ENCODE measurements at places on chromosomes 3 and 15. TPM values are rescaled to one million over a fixed set of nuclear protein-coding genes. Genes with fewer than 3 reads are reported as not detected.

DNA sequence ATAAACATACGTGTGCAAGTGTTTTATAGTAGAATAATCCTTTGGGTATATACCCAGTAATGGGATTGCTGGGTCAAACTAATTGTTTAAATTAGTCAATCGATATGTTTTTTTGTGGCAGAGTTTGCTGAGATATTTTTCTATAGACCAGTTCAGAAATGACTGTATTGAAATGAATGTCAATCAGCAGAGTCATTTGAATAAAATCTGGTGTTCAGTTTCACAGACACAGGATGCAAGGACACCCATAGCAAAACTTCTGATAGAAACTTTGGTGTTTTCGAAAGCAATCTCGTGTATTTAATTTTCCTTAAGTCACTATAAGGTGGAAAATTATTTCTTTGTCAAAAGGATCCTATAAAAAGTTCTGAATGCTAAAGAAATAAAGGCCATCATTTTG lies 434.4 kb downstream of the RAP2B start:
- peaks cover 31% of the 10 kb centered on the region for H3K27me3 ChIP-seq
- DNase-seq = no peak
- H3K4me3 ChIP-seq = no peak overlapping the region
- H3K27ac ChIP-seq = no peak overlapping the region

- H3K4me1 ChIP-seq = peaks cover 16% of the 10 kb centered on the region
- H3K36me3 ChIP-seq = no peaks in the 10 kb centered on the region
- no peak overlapping the region for H3K4me3 ChIP-seq
- DNase-seq = no peak
- H3K27ac ChIP-seq = no peak overlapping the region
Measured at GRCh38 chr3:82973791-82974190, 1212.3 kb upstream of the GBE1 start.

GRCh38 chr3:110470310-110470709 lies 601.3 kb upstream of the NECTIN3 start:
- H3K27me3 ChIP-seq = no peaks in the 10 kb centered on the region
- H3K27ac ChIP-seq = peak overlapping the region; percentile 44
- H3K36me3 ChIP-seq = no peaks in the 10 kb centered on the region
- H3K4me3 ChIP-seq = no peak overlapping the region
- no peak for DNase-seq
- peaks cover 31% of the 10 kb centered on the region for H3K4me1 ChIP-seq

- no peak for DNase-seq
- no peak overlapping the region for H3K27ac ChIP-seq
- H3K27me3 ChIP-seq = no peaks in the 10 kb centered on the region
- no peak overlapping the region for H3K4me3 ChIP-seq
- peaks cover 20% of the 10 kb centered on the region for H3K4me1 ChIP-seq
- no peaks in the 10 kb centered on the region for H3K36me3 ChIP-seq
Measured at GRCh38 chr3:32313723-32314473, 75.4 kb downstream of the CMTM8 start.

- no peak overlapping the region for H3K27ac ChIP-seq
- peaks cover 9% of the 10 kb centered on the region for H3K4me1 ChIP-seq
- H3K4me3 ChIP-seq = no peak overlapping the region
- no peak for DNase-seq
- H3K36me3 ChIP-seq = no peaks in the 10 kb centered on the region
- no peaks in the 10 kb centered on the region for H3K27me3 ChIP-seq
Measured at GRCh38 chr15:75815811-75816719, 27.2 kb upstream of the UBE2Q2 start.

GRCh38 chr15:73922186-73923151 lies 3.8 kb upstream of the LOXL1 start:
- peaks cover 24% of the 10 kb centered on the region for H3K36me3 ChIP-seq
- peaks cover 61% of the 10 kb centered on the region for H3K4me1 ChIP-seq
- peak overlapping the region; percentile 78 for H3K4me3 ChIP-seq

- no peaks in the 10 kb centered on the region for H3K27me3 ChIP-seq
- H3K27ac ChIP-seq = peak overlapping the region; percentile 84
- DNase-seq = peak; percentile 89
- H3K36me3 ChIP-seq = peaks cover 53% of the 10 kb centered on the region
- peaks cover 56% of the 10 kb centered on the region for H3K4me1 ChIP-seq
Measured at GRCh38 chr15:80455668-80456442, 51.7 kb downstream of the ARNT2 start.

- peaks cover 12% of the 10 kb centered on the region for H3K4me1 ChIP-seq
- H3K27me3 ChIP-seq = no peaks in the 10 kb centered on the region
- DNase-seq = no peak
- no peak overlapping the region for H3K4me3 ChIP-seq
- H3K36me3 ChIP-seq = no peaks in the 10 kb centered on the region
- H3K27ac ChIP-seq = no peak overlapping the region
Measured at GRCh38 chr3:81195478-81195877, 566.0 kb downstream of the GBE1 start.

DNA sequence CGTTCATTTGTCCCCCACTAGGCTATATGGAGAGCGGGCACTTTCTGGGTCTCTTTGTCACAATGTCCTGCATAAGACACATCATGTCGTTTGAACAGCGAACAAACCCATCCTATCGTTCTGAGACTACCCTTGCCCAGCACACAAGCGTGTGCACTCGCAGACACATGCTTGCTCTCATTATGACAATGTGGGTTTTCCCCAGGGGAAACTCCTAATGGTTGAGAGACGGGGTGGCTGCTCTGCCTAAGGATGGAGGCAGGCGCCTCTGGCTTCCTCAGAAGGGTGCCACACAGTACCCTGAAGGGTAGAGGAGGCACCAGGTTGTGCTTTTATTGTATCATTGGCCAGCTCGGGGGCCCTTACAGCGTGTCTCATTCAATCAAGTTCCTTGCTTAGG lies 51.0 kb upstream of the MYZAP start:
- no peak overlapping the region for H3K27ac ChIP-seq
- peaks cover 8% of the 10 kb centered on the region for H3K27me3 ChIP-seq
- no peak overlapping the region for H3K4me3 ChIP-seq

GRCh38 chr3:73729969-73730440 lies 105.3 kb upstream of the PDZRN3 start:
- no peak for DNase-seq
- H3K27me3 ChIP-seq = no peaks in the 10 kb centered on the region
- no peak overlapping the region for H3K4me3 ChIP-seq
- no peaks in the 10 kb centered on the region for H3K36me3 ChIP-seq
- peaks cover 59% of the 10 kb centered on the region for H3K4me1 ChIP-seq
- no peak overlapping the region for H3K27ac ChIP-seq

- no peak overlapping the region for H3K4me3 ChIP-seq
- no peak overlapping the region for H3K27ac ChIP-seq
- H3K27me3 ChIP-seq = no peaks in the 10 kb centered on the region
- peaks cover 18% of the 10 kb centered on the region for H3K4me1 ChIP-seq
Measured at GRCh38 chr3:13648060-13649001, 99.4 kb downstream of the FBLN2 start.

DNA sequence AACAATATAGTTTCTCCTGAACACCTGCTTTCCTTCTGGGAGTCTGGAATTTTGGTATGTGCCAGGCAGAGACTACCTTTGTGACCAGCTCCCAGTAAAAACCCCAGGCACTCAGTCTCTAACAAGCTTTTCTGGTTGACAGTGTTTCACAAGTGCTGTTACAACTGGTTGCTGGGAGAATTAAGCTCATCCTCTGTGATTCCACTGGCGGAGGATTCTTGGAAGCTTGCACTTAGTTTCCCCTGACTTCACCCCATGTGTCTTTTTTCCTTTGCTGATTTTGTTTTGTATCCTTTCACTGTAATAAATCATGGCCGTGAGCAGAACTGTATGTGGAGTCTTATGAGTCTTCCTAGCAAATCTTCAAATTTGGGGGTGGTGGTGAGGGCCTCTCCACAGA lies 5.7 kb upstream of the TAGLN3 start:
- no peaks in the 10 kb centered on the region for H3K4me1 ChIP-seq
- no peak overlapping the region for H3K4me3 ChIP-seq
- H3K27me3 ChIP-seq = no peaks in the 10 kb centered on the region
- no peak overlapping the region for H3K27ac ChIP-seq
- no peak for DNase-seq
- H3K36me3 ChIP-seq = peaks cover 9% of the 10 kb centered on the region

- no peaks in the 10 kb centered on the region for H3K27me3 ChIP-seq
- H3K4me1 ChIP-seq = peaks cover 28% of the 10 kb centered on the region
- no peak overlapping the region for H3K27ac ChIP-seq
- no peak for DNase-seq
- no peak overlapping the region for H3K4me3 ChIP-seq
Measured at GRCh38 chr15:80465626-80466005, 61.4 kb downstream of the ARNT2 start.

- peaks cover 48% of the 10 kb centered on the region for H3K4me1 ChIP-seq
- no peaks in the 10 kb centered on the region for H3K36me3 ChIP-seq
- DNase-seq = no peak
- H3K27me3 ChIP-seq = no peaks in the 10 kb centered on the region
- peak overlapping the region; percentile 77 for H3K27ac ChIP-seq
Measured at GRCh38 chr3:57951066-57951882, 56.9 kb upstream of the FLNB start.

GRCh38 chr3:45534632-45535031 lies 59.9 kb upstream of the LIMD1 start:
- H3K27me3 ChIP-seq = no peaks in the 10 kb centered on the region
- no peak overlapping the region for H3K27ac ChIP-seq
- H3K36me3 ChIP-seq = peaks cover 18% of the 10 kb centered on the region
- H3K4me3 ChIP-seq = no peak overlapping the region
- peaks cover 30% of the 10 kb centered on the region for H3K4me1 ChIP-seq

DNA sequence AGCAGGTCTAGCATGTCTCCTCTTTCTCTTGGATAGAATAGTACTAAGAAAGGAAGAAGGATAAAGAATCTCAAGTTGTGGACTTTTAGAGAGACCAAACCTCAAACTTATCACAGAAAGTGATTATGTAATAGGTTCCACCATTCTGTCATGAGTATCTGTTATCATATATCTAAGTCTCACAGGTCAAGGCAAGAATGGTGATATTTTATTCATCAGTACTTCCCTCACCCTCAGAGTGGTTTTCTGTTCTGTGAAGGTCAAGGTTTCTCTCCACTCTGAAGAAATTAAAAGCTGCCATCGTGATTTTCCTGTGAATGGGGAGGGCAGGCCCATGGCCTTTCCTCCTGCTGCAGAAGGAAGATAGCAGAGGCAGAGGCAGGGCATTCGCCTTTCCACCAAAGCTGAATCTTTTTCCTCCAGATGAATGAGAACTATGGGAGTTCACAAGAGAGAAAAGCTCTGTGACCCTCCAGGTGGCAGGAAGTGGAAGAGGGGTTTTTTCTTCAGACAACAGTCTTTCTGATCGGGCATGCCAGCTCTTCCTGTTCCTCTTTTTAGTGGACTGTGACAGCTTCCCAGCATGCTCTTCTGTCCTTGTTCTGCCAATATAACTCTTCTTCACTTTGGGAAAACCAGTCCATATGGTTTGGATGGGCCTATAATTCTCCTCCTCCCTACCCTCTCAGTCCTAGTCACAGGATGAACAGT lies 37.1 kb upstream of the CCK start:
- no peak overlapping the region for H3K4me3 ChIP-seq
- no peak for DNase-seq
- H3K27me3 ChIP-seq = no peaks in the 10 kb centered on the region
- no peaks in the 10 kb centered on the region for H3K36me3 ChIP-seq
- no peak overlapping the region for H3K27ac ChIP-seq

DNA sequence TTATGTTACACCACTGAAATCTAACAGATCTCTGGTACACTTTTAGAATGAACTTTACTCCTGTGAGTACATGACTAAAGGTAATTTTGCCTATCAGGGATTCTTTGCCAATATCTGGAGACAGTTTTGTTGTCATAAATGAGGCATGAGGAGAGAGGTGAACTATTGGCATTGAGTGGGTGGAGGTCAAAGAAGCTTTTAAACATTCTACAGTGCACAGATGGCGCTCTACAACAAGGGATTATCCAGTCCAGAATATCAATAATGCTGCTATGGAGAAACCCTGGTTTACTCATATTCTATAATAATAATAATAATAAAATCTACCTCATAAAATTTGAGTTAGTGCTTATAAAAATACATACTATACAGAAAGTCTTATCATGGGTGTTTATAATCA lies 702.3 kb downstream of the SI start:
- H3K36me3 ChIP-seq = no peaks in the 10 kb centered on the region
- H3K4me3 ChIP-seq = no peak overlapping the region
- no peak overlapping the region for H3K27ac ChIP-seq
- H3K27me3 ChIP-seq = no peaks in the 10 kb centered on the region
- H3K4me1 ChIP-seq = peaks cover 4% of the 10 kb centered on the region

DNA sequence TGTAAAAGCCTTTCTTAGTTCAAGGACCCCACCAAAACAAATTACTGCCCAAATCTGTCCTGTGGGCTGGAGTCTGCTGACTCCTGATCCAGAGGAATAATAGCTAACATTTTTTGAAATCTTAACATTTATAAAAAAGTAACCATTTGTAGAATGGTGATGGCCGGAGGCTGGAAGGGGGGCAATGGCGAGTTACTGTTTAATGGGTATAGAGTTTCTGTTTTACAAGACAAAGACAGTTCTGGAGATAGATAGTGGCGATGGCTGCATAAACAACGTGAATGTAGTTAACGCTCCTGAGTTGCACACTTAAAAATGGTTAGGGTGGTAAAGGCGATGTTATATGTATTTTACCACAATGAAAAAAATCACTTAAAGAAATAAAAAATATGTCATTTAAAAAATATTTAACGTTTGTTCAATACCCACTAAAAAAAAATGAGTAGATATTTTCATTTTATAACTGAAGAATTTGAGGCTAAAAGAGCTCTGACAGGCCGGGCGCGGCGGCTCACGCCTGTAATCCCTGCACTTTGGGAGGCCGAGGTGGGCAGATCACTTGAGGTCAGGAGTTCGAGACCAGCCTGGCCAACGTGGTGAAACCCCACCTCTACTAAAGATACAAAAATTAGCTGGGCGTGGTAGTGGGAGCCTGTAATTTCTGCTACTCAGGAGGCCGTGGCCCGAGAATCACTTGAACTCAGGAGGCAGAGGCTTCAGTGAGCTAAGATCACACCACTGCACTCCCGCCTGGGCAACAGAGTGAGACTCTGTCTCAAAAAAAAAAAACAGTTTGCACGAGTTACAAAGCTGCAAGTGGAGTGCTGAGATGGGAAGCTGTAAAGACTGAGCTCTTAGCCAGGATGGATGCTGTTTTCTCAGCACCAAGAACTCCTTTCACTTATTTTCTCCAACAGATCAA lies 37.6 kb downstream of the IGF2BP2 start:
- peaks cover 8% of the 10 kb centered on the region for H3K36me3 ChIP-seq
- peak overlapping the region; percentile 65 for H3K27ac ChIP-seq
- no peak for DNase-seq
- no peaks in the 10 kb centered on the region for H3K27me3 ChIP-seq
- peaks cover 71% of the 10 kb centered on the region for H3K4me1 ChIP-seq

DNA sequence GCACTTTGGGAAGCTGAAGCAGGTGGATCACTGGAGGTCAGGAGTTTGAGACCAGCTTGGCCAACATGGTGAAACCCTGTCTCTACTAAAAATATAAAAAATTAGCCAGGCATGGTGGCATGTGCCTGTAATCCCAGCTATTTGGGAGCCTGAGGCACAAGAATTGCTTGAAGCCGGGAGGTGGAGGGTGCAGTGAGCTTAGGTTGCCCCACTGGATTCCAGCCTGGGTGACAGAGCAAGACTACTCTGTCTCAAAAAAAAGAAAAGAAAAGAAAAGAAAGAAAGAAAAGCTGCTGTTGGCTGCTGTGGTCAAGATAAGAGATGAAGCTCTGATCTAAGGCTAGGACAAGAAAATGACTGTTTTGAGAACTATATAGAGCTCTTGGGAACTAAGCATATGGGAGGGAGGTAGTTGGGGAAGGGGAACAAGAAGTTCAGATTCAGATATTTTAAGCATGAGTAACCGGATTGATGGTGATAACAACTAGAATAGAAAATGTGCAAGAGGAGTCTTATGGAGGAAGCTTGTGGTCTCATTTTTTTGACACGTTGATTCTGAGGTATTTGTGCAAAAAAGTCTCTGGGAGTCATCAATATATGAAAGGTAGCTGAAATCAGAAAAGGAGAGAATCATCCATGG lies 25.7 kb downstream of the DNAH12 start:
- DNase-seq = no peak
- no peaks in the 10 kb centered on the region for H3K27me3 ChIP-seq
- peaks cover 10% of the 10 kb centered on the region for H3K4me1 ChIP-seq

Gene TM6SF1
- 5.9 TPM for total RNA-seq

Gene TSC22D2
- 51.5 TPM for total RNA-seq

Gene MUC20
- total RNA-seq = 6.2 TPM

Gene UBAP1L
- 5.4 TPM for total RNA-seq

Measured in osteocyte (in vitro differentiated cells).